Activated naive CD4-positive, alpha-beta T cell treated with anti-CD3 and anti-CD28 coated beads, Interleukin-2, amount 50 U/mL, for 16 hours (primary cell): ENCODE measurements at places on chromosomes 6 and 20.

DNA sequence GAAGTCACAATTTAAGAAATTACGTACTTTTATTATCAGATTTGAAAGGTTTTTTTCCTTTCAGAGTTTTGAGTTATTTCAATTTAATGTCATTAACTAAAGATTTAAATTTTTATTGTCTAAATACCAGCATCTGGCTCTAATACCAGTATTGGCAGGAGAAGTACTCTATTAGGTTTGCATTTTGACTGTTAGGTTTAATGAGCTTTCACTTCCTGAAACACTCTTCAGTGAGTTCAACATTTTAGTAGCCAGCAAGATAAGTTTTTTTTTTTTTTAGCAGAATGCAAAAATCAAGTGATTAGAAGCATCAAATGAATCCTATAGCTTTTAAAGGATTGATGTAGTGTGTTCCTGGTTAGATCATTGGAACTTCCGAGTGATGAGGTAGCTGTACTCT is 34.0 kb upstream of the SCGN start:
- no peak for DNase-seq

DNA sequence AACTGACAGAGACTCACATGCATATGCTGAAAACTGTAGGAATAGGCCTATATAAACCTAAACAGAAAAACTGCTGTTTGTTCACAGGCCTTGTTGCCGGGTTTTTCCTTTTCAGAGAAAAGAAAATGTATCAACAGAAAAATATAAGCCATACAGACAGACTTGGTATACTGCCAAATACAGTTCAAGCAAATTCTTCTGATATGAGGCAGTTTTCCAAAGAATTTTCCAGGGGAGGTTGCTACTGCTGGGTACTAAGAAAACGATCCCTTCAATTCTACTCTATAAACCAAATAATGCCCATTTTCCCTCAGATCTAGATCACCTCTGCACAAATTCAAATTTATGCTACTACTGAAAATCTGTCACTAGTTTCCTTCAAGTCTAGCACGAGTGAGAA is 59.4 kb downstream of the ME1 start:
- DNase-seq = no peak

- DNase-seq = no peak
Observed at GRCh38 chr20:4150070-4150441, 134.7 kb upstream of the RNF24 start.

- no peak for DNase-seq
Observed at GRCh38 chr6:24391756-24392405, 10.9 kb upstream of the MRS2 start.

DNA sequence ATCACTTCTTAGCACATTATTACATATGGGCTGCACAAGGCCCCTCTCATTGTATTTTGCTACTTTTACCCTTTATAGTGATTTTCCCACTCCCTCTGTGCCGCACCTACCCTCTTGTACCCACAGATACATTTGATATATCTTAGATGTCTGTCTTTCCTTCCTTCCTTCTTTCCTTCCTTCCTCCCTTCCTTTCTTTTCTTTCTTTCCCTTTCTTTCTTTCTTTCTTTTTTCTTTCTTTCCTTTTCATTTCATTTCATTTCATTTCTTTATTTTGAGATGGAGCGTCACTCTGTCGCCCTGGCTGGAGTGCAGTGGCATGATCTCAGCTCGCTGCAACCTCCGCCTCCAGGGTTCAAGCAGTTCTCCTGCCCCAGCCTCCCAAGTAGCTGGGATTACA is 12.2 kb downstream of the POLH start:
- no peak for DNase-seq

DNA sequence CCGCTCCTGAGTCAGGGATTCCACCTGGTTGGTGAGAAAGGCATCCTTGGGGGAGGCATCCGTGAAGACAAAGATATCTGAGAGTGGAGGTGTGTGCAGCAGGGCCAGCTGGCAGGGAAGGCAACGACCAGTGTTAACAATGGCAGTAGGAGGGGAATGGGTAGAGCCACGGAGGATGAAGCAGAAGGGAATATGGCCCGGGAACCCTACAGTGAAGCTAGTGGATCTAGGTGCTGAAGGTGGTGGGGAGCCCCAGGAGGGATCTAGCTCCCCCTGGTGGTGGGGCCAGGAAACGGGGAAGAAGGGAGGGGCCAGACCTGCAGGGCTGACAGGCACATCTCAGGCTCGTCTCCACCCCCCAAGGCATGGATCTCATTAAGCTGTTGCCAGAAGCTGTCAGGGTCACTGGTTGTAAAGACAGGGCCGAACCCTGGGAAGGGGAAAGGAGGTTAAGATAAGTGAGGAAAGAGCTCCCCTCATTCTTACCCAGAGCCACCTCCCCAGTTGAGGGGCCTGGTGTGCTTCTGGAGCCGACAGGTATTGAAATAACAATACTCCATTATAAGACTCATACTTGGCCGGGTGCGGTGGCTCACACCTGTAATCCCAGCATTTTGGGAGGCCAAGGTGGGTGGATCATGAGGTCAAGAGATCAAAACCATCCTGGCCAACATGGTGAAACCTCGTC is 7.3 kb downstream of the VWA7 start:
- peak; percentile 78 for DNase-seq

- no peak for DNase-seq
Observed at GRCh38 chr6:3581469-3581868, 124.6 kb upstream of the SLC22A23 start.

DNA sequence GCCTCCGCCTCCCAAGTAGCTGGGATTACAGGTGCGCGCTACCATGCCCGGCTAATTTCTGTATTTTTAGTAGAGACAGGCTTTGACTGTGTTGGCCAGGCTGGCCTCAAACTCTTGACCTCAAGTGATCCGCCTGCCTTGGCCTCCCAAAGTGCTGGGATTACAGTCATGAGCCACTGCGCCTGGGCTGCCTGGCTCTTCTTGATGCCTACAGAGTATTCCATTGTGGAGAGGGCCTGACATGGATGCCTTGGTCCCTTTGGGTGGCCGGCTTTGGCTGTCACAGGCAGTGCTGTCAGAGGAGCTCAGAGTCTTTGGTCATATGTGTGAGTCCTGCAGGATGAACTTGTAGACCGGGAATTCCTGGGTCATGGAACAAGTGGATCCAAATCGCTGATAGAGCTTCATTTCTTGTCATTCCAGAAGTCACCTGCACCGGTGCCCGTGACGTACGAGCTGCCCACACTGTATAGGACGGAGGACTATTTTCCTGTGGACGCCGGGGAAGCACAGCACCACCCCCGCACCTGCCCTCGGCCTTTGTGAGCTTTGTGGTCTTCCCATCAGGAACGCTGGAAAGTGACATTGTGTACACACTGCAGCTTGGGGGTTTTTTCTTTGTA is 55.1 kb downstream of the ADNP start:
- no peak for DNase-seq

DNA sequence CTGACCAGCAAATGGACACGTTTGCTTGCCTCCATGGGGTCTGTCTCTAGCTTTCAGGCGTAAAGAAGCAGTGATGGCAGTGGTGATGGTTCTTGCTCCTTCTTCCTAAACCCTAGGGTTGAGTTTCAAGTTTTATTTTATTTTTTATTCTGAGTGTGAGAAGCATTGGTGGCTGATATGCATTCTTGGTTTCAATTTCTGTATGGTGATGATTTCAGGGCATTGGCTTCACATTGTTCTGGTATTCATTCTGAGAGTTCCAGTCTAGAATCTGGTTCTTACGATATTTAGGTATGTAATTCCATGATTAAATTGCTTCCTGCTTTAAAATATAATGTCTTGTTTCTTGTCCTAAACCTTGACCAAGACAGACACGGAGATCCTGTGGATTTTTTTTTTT is 444.5 kb upstream of the IMPG1 start:
- no peak for DNase-seq

- DNase-seq = no peak
Observed at GRCh38 chr20:61951695-61952533, 113.8 kb downstream of the TAF4 start.

GRCh38 chr6:103167345-103168071 is 1692.2 kb downstream of the HACE1 start:
- DNase-seq = no peak

- no peak for DNase-seq
Observed at GRCh38 chr20:47577314-47577713, 75.6 kb downstream of the NCOA3 start.

GRCh38 chr6:56770011-56770520 is 127.4 kb upstream of the DST start:
- no peak for DNase-seq

GRCh38 chr6:42138630-42139619 is 3.5 kb downstream of the C6orf132 start:
- DNase-seq = no peak

DNA sequence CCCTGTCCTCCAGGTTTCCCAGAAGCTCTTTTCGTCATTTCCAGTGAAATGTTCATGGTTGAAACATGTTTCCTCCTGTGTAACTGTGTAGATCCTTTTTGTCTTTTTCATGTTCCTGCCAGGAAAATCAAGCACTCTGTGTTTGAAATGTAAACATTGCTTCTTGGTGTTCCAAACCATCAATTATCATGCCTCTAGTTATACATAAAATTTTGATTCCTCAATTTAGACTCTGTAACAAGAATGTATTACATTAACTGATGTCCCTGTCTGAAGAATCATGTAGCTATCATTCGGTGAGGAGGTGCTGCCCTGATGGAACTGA is 546.3 kb upstream of the CITED2 start:
- DNase-seq = no peak

- DNase-seq = no peak
Observed at GRCh38 chr6:107496892-107497684, 7.2 kb downstream of the SOBP start.
